T-helper 9 cell (primary cell): ENCODE measurements at places on chromosomes 1 and 21.

DNA sequence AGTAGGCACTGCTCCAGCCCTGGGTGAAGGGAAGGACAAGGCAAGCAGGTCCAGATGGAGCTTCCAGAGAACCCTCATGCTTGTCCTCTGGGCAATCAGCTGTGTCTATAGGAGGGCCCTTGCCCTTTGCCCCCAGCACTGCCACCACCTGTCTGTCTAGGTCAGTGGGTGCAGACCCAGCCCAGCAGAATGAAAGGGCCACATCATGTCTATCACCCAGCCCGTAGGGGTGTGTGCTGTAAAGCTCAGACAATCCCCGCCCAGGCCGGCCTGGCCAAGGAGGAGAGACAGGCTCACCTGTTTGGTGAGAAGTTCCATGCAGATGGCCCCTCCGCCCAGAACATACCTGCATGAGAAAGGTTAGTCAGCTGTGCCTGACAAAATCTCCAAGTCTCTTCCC lies 7.0 kb downstream of the UBE2Q1 start:
- DNase-seq: no peak

DNA sequence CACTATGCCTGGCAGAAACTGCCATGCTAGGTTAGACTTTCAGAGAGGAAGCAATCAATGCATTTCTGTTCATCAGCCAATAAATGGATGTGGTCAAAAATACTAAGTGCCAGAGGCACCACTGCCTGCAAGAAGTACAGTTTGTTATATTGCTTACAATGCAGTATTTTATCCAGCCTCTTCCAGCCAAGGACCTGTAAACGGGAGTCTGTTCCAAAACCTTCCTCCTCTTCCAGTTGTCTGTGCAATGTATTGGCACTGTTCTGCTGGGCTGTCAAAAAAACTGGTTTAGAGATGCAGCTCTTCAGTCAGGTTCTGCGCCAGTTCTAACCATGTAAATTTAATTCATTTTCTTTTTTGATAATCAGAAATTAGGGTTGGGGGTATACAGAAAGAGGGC lies 175.7 kb downstream of the EIF4G3 start:
- no peak for DNase-seq

GRCh38 chr1:41540886-41541591 lies 56.6 kb upstream of the EDN2 start:
- no peak for DNase-seq

GRCh38 chr1:200346700-200347099 lies 63.1 kb downstream of the ZNF281 start:
- no peak for DNase-seq

GRCh38 chr1:147777694-147778093 lies 17.3 kb upstream of the GJA5 start:
- DNase-seq: no peak

- no peak for DNase-seq
Measured at GRCh38 chr1:173175514-173176145, 31.5 kb downstream of the TNFSF4 start.

DNA sequence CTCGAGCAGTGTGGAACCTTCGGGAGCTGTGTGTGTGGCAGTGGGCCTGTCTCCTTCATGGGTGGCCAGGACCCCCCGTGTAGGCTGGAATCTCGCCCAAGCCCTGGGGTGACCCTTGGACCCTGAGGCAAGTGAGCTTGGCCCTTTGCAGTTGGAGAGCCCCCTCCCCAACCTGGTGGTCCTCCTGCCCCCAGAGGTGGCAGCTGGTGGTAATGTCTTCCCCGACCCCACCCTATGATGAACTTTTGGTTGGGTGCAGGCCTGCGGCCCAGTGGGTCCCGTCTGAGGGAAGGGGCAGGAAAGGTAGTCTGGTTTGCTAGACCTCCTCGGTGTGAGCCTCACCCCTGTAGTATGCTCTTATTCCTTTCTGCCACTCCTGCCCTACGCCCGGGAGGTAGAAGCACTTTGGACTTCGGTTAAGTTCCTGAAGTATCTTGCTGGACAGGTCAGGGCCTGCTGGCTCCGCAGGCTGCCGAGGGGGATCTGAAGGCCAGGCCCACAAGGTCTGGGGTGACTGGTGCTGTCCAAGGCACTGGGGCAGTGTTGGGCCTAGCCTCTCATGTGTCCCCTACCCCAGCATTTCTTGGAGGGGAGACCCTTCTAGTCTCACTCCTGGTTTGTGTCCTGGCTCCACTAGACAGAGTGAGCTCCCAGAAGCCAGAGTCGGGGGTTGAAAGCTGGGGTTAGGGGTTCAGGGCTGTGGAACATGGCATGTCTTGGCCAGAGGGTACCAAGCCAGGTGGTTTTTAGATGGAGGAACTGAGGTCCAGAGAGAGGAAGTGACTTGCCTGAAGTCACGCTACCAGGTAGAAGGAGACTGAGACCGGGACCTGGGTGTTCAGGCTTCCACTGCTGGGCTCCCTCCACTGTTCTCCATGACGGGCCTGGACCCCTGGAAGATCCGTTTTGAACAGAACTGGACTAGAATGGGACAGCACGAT lies 1.8 kb downstream of the ZNF362 start:
- DNase-seq: no peak

DNA sequence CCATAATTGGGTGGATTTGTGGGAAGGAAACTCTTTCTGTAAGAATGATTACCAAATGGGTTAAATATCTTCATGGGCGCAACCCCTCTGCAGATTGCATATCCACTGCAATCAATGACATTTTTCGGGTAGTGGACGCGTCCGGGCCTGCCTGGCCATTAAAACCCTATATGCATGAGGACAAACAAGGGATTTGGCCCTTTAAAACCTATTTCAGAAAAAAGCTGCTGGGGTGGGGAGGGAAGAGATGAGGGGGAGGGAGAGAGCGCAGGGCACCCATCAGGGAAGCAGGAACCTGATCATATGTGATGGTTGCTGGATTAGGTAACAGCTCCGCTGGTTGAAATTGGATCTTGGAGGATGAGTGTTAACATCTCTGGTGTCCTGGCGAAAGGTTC lies 228.8 kb downstream of the PBX1 start:
- no peak for DNase-seq

DNA sequence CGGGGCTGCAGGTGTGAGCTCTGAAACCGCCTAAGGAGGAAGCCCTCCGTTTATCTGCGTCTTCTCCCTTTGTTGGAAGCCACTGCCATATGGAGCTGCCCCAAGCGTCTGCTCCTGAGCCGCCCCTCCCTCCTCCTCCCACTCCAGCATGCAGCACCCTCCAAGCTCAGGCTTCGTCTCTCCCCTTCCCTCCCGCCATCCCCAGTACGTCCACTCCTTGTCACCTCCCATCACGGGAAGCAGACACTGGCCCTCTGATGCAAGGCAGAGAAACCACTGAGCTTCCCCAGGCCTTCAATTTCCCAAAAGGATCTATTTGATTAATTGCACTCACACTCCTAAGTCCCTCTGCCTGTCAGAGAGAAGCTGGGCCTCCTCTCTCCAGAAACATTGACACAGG lies 52.5 kb downstream of the NFASC start:
- no peak for DNase-seq

- no peak for DNase-seq
Measured at GRCh38 chr1:42684139-42684538, 1.9 kb downstream of the YBX1 start.
